ENCODE measurements at places on chromosomes 13 and 19. TPM values are rescaled to one million over a fixed set of nuclear protein-coding genes. Genes with fewer than 3 reads are reported as not detected.

RFPL4A gene
- total RNA-seq, result not detected

DNA sequence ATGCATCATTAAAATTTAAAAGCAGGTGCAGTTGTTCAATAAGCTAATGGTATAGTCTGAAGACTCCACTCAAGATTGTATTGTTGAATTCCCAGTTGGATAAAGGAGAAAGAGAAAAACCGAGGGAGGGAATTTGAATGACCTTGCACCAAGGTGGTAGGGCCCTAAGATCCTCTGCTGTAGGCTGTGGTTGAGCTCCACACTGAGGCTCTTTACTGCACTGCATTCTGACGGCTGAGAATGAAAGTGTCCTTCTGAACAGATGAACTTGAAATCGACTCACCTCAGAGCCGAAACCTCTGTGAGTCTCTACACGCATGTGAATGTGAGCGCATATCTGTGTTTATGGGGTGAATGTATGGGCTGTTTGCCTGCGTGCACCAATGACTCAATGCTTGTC, 388.9 kb upstream of the DACH1 start:
- peak; percentile 20 for DNase-seq

GRCh38 chr19:5287066-5287465, 53.5 kb downstream of the PTPRS start:
- no peak for DNase-seq

- DNase-seq, result peak; percentile 18
Observed at GRCh38 chr19:45901912-45902650, at the start of gene MYPOP. MYPOP (minus strand) TSS chr19:45902613; CDS start chr19:45901773, 840 bp downstream.

DNA sequence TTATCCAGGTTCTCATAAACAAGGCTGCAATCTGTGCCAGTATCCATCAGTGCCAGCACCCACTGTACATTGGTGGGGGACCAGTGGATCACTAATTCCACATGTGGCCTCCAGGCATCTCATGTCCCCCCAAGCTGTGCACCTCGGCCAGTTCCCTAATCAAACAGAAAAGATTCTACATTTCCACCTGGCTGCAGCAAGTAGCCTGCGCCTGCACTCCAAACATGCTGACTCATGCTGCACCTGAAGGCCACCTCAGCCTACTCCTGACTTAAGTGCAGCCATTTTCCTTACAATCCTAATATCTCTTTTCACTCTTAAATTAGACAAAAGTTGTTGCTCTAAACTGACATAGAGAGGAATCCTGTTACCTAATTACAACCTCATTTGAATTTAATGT, 729.4 kb upstream of the MIR17HG start:
- DNase-seq, result no peak

DNA sequence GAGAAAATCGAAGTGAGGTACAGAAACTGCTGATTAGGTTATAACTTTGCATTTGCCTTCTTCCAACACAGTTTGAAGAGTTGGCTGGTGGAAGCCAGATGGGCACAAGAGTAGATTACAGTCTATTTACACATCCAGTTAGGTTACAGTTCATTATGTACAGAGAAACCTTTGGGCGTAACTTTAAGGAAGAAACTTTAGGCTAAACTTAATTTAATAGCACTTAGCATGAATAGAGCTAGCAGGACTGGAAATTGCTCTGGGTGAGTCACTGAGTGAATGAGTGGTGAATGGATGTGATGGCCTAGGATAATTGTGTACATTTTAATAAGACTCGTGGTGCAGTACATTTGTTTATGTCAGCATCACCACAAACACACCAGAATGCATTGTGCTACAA, 62.9 kb upstream of the KLHL1 start:
- no peak for DNase-seq

ADGRL1 gene
- 5.3 TPM for total RNA-seq

GRK1 gene
- not detected for total RNA-seq

DNA sequence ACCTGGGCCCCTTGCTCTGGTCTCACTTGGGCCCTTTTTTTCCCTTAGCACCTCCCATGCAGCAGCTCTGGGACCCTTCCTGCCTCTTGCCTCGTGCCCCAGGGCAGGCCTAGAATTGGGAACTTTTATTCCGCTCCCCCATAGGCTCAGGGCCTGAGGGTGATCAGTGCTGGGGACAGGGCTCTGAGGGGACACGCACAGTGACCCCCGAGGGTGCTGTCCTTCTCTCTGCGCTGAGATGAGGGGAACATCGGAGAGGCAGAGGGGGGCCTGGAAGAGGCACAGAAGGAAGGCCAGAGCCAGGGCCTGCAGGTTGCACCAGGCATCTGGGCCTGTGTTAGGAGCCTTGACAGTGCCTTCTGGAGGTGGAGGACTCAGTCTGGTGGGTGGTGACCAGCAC, 10.8 kb downstream of the EPN1 start:
- DNase-seq, result no peak

ZNF112 gene
- total RNA-seq, result 17.3 TPM

DNA sequence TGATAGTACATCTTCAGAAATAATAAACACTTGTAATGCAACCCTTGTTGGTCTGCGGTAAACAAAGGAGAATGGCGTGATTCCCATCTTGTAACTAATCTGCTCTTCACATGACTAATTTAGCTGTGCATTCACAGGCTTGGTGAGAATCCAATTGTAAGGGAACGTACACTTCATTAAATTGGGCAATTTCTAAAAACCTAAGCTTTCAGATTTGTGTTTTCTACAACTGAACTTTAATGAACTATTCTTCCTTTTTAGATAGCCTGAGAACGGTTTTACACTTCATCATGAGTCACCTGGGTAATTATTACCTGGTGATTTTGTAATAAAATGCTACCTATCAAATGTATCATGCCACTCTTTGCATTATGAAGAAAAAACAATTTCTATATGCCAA, 306.9 kb downstream of the KLF5 start:
- no peak for DNase-seq

WDR87 gene
- total RNA-seq, result 1.7 TPM

C1QTNF9 gene
- total RNA-seq, result 1.4 TPM

GRCh38 chr19:8482696-8483095, 19.7 kb downstream of the PRAM1 start:
- peak; percentile 50 for DNase-seq

GRCh38 chr13:31015199-31015598, 82.7 kb downstream of the TEX26 start:
- no peak for DNase-seq

- DNase-seq, result peak; percentile 48
Observed at GRCh38 chr19:16328824-16329482, 4.3 kb downstream of the KLF2 start.

EDNRB gene
- 19.0 TPM for total RNA-seq

DNA sequence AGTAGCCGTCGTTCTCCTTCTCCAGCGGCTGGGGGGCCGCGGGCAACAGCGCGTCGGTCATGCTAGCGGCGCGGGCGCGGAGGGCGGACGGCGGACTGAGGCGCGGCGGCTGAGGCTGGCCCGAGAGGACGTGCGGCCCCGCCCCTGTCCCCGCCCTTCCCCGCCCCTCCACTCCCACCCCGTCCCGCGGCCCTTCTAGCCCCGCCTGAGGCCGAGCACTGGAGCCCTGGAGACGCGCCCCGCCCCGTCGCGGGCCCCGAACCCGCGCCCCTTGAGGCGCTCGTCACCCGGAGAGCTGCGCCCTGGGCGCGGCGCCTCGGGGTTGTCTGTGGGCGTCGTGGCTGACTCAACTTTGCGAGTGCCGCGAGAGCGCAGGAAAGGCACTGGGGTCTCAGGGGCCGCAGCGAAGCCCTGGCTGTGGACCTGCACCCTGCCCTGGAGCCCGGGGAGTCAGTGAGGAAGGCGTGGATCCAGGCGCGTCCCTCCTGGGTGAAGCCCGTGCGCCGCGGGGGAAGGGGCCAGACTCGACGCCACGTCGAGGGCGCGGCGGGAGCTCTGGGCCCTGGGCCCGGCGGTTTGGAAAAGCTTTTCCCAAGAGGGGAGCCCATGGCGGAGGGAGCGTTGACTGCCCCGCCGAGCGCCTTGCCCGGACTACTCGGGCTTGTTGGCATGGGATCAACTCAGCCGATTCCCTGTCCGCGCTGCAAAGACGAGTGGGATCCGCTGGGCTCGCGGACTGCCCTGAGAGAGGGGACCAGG, at the start of gene RHPN2:
Gene RHPN2 (minus strand): TSS at position 97 of the 759 bp plus-strand sequence. CDS start 36 bp downstream, at position 61.
- DNase-seq, result peak; percentile 80

DNA sequence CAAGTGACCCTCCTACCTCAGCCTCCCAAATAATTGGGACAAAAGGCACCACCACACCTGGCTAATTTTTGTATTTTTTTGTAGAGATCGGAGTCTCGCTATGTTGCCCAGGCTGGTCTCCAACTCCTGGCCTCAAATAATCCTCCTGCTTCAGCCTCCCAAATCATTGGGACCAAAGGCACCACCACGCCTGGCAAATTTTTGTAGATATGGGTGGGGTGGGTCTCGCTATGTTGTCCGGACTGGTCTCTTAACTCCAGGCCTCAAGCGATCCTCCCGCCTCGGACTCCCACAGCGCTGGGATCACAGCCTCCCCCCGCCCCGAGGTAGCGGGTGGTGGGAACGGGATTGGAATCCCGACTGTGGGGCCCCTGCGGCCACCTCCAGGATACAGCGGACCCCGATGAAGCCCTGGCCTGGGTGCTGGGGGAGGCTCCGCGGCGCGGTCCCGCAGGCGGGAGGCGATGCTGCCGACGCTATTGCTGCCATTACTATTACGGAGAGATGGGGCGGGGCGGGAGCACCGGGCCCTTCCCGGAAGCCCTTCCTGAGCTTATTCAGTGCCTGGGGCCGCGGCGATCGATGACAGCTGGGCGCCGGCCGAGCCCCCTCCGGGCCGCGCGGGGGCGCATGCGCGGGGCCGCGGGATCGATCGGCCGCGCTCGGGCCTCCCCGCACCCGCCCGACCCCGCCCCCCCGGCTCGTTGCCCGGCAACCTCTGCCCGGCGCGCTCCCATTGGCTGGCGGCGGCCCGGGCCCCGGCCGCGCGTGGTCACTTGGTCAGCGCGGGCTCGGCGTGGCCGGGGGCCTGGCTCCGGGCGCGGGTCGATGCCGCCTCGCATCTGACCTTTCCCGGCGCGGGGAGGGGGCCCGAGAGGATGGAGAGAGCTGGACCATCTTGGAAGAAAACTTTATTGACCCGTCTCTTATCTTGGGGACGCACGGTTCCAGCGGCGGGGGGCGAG, 27.9 kb upstream of the ONECUT3 start:
- DNase-seq, result peak; percentile 48

SIGLEC9 gene
- 2.2 TPM for total RNA-seq

- DNase-seq, result no peak
Observed at GRCh38 chr19:54439174-54439851, 9.7 kb upstream of the LENG8 start.

GRCh38 chr13:65966991-65967451, 1263.1 kb downstream of the PCDH9 start:
- DNase-seq, result peak; percentile 12

DENND1C gene
- not detected for total RNA-seq

IFT88 gene
- 14.0 TPM for total RNA-seq

MBD3L3 gene
- 1.9 TPM for total RNA-seq
